ENCODE measurements at places on chromosomes 6 and 20.
A peak's percentile ranks its signal among the peaks of the same experiment; 100 is the strongest.

DNA sequence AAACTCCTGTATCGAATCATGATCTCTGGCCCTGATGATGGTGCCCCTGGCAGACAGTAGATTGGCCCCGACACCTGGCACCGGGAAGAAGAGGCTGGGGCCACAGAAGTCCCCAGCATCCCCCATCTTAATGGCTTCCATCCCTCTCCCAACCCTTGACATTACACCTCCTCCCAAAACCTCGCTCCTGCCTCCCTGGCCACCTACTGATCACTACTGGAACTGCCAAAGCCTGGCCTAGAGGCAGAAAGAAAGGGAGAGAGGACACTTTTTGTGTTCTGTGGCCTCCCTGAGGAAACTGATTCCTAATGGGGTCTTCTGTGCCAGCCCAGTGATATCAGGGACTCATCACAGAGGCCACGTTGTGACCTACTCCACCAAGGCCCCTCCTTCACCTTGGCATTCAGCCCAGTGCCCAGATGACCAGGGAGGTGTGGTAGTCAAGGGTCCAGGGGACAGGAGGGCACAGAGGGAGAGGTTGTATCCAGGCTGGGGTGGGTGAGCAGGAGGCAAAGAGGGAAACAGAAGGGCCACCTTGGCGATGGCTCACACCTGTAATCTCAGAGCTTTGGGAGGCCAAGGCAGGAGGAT lies 6.1 kb downstream of the C20orf173 start:
- peak; percentile 7 for DNase-seq

- no peak for DNase-seq
Observed at GRCh38 chr6:168683621-168684020, 242.6 kb downstream of the SMOC2 start.

DNA sequence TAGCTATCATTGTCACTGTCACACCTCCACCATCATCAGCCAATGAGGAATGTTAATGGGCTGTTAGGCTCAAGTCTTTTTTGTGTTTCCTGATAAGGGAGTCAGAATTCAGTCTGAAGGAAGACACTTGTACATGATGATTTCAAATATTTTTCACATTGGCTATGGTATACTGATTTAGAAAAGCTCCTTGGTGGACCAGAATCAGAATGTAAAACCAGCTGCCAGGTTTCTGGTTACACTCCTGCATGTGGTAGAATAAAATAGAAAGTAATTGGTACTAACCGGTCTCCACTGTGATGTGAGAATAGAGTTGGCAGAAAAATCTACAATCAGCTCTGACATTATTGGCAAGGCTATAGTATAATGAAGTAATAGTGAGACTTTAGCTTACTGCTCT lies 10.7 kb downstream of the COL9A1 start:
- no peak for DNase-seq

GRCh38 chr6:154238831-154239230 lies 117.8 kb downstream of the IPCEF1 start:
- peak; percentile 31 for DNase-seq

DNA sequence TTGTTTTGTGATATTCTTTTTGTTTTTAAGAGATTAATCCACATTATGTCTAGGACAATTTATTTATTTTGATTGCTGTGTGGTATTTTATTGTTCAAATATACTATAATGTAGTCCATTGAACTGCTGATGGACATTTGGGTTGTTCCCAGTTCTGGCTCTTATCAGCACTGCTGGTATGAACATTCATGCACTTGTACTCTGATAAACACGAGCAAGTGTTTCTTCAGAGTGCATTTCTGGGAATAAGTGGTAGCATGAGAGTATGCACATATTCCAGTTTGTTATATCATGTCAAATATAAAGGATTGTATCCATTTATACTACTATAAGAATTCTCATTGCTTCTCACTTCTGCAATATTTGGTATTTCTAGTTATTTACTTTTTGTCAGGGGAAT lies 7.1 kb downstream of the CALHM6 start:
- DNase-seq, result no peak

GRCh38 chr6:108302386-108302785 lies 7.5 kb downstream of the AFG1L start:
- no peak for DNase-seq

DNA sequence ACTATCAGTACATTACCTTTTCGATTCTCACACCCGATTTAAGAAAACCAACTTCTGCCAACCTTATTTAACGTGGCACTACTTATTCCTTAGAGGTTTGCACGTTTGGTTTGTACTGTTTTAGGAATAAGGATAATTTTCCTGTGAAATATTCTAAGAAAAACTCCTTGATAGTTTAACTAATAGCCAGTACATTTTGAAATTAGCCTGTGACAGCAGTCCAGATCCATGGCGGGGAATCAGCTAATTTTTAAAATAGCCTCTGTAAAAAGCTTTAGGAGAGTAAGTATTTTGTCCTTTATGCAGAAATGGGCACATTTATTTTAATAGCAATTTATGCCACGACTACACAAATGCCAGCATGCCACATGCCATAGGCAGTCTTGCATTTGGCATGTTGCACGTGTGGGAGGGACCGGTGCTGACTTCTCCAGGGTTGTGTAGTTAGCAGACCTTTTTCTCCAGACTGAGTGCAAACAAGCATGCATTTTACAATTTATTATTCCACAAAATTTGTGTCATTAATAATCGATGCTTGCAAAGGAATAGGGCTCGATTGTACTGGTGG lies 6.2 kb downstream of the FOXC1 start:
- no peak for DNase-seq

GRCh38 chr20:54565255-54565654 lies 89.9 kb downstream of the DOK5 start:
- DNase-seq, result no peak

DNA sequence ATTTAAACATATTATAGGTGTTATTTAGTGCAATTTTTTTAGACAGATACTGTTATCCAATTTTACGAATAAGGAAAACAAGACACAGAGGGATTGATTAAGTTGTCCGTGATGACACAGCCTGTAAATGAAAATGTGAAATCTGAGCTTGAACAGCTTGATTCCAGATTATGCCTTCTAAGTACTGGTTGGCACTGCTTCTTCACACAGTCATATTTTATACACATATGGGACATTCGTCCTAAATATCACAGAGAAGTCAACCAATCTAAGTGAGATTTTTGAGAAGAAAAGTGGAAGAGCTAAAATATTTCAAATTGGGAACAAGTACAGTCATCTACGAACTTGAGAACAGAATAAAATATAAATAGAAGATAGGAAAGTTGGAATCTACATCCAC lies 756.3 kb downstream of the BCKDHB start:
- DNase-seq, result no peak

DNA sequence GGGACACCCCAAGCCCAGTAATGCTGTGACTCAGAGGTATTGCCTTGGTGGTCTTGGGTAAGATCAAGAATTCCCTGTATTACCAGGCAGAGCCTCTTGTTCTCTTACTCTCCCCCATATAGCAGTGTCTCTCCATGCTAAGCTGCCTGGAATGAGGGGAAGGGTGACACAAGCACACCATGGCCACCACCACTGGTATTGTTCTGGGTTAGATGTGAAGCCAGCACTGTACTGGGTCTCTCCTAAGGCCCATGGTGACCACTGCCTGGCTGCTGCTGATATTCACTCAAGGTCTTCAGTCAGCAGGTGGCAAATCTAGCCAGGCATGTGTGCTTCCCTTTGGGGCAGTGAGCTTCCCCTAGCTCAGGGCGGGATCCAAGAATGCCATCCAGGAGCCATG lies 36.5 kb downstream of the TAF11 start:
- no peak for DNase-seq

GRCh38 chr6:131868836-131869235 lies 61.0 kb downstream of the ENPP1 start:
- DNase-seq, result no peak

DNA sequence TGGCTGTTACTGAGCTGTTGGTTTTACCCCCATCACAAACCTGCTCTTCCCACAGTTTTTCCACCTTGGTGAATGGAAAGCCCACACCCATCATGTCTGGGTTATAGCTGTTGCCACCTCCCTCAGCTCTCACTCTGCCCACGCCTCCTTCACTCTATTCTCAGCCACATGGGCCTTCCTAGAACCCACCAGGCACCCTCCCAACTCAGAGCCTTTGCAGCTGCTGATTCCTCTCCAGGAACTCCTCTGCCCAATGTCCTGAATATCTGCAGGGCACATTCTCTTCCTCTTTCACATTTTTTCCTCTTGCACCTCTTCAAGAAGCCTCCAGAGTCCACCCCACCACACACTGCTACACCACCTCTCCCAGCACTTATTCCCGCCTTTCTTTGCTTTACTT lies 177.4 kb downstream of the TBXT start:
- DNase-seq, result no peak

GRCh38 chr6:117311726-117312125 lies 46.4 kb downstream of the VGLL2 start:
- DNase-seq, result no peak

DNA sequence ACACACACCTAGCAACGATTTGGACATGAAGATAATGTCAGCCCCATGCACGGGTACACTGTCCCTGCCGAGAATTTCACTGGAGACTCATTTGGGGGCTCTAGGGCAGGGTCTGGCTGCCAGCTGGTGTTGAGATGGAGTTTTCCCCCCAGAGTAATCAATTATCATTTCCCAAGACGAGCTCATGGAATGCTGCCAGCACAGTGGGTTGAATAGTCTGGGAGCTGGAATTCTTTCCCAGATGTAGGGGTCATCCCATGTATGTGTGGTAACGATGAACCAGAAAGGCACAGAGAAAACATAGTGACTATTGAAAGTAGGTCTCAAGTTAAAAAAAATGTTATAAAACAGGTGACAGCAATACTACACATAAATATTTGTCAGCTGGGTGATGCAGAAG lies 579.9 kb downstream of the MAFB start:
- DNase-seq, result no peak

DNA sequence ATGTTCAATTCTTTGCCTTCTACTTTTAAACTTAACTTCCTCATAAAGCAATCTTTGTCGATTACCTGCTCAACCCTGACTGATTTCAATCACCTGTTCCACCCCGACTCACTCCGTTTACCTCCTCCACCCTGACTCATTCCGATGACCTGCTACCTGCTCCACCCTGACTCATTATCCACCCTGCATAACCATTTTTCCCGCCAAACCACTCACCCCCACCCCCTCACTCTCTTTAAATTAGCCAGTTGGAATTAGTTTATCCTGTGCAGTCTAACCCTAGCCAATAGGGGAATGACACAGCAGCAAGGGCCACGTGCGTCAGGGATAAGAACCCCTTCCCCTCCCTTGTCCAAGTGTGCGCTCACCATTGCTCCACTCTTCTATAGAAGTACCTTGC lies 56.7 kb upstream of the MRAP2 start:
- no peak for DNase-seq

GRCh38 chr6:72559067-72559466 lies 62.8 kb upstream of the KCNQ5 start:
- no peak for DNase-seq

GRCh38 chr20:50339466-50339901 lies 148.9 kb downstream of the CEBPB start:
- no peak for DNase-seq

- DNase-seq, result no peak
Observed at GRCh38 chr6:167420858-167421766, 96.2 kb downstream of the TTLL2 start.

DNA sequence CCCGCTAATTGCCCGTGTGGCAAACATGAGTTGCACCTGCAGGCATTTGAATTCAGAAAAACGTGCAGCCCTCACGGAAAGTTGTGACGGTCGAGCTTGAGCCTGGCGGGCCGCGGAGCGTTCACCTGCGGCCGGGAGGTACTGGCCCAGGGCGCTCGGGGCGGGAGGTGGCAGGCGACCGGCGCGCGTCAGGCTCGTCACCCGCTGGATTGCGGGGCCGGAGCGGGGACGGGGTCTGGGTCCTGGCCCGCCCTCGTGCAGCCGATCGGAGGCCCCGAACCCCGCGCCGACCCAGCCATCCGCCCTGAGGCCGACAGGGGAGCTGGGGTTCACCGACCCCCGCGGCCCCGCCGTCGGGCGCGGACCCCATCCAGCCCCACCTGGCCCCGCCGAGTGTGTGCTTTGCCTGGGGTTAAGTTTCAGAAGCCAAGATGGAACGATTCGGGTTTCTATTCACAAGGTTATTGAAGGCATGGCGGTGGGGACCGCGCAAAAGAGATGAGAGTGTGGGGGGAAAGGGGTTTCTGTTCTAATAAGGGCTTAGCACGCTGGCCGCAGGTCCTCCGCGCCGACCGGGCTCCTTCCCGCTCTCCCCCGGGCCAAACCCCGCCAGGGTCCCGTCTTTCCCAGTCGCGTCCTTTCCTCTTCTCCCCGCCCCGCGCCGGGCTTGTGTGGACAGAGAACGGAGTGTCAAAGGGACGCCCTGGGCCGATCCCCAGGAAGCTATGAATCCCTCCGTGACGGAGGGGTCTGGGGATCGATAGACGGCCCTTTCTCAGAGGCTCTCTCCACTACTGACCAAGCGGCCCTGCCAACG lies 1.6 kb upstream of the HEY2 start:
- no peak for DNase-seq

GRCh38 chr6:85565736-85566135 lies 27.9 kb downstream of the SNX14 start:
- peak; percentile 73 for DNase-seq

- no peak for DNase-seq
Observed at GRCh38 chr6:168708526-168708925, 267.5 kb downstream of the SMOC2 start.

DNA sequence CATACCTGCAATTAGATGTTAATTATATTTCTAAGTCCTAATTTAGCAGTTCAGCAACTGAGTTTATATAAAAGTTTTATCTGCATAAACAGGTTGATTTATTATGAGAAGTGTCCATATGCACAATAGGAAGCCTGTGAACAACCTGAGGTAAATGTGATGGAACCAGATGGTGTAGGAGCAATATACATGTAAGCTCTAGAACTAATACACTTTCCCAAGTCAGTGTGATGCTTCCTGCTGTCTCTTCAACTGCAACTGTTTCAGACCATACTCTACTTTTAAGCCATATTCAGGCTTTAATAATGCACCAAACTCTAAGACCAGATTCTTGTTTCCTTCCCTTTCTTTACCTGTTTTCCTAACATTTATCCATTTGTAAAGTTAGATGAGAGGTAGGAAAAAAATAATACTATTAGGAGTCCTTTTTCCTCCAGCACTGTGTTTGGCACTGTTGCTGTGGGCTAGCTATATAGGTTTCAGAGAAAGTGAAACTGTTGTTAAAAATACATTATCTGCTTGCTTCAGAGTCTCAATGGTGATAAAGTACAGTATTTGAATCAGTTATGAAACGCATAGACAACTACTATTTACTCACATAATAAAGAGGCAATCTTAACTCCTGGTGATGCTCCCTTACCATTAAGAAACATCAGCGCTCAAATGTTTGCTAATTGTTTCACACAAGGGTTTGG lies 1009.3 kb downstream of the GRIK2 start:
- DNase-seq, result no peak
